ENCODE measurements at places on chromosomes 7 and 10.

GRCh38 chr7:139687980-139688632, 89.7 kb downstream of the HIPK2 start:
- DNase-seq = no peak

DNA sequence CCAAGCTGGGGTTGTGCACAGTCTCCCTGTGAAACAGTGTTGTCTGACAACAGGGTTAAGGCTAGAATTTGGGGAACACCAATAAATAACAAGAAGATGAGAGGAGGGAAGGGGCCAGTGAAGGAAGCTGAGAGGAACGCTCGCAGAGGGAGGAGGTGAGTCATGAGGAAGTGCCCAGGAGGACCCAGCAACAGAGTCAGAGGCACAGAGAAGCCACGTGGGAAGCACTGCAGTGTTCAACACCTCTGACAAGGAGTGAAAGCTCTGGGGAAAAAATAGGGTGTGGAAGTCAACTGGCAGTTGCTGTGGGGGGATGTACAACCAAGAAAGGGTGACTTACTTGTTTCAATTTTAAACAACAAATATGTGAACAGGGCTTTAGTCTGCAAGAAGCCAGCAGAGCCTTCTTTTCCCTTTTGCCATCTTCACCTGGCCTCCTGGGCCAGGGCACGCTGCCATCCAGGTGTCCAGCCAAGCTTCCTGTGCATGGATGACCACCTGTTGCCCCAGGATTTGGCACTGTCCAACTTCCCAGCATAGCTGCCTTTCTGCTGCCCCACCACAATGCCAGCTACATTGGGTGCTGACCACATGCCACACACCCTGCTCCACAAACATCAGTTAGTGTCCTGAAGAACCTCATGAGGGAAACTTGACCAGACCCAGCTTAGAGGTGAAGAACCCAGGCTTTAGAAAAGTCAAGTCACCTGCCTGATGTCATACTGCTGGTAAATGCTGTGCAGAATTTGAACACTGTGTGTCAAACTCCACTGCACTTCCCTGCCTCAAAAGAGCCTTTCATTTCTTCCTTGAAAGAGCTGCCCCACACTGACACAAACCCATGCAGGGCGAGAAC, 69.6 kb downstream of the ATXN7L1 start:
- no peak for DNase-seq

DNA sequence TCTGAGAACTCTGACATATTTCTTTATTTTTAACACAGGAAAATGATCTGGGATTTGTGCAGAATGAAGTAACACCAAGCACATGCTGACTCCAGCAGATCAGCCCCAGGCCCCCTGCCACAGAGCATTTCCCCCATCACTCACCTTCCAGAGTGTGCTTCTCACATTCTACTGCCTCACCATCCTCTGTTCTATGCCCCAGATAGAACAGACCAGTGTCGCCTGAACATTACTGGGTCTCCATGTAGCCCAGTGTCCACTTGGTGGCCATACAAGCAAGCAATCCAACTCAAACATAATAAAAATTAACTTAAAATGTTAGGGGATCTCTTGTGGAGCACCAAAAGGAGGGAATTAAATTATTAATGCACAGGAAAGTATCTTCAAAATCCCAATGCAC, 58.8 kb downstream of the SORBS1 start:
- DNase-seq = no peak

DNA sequence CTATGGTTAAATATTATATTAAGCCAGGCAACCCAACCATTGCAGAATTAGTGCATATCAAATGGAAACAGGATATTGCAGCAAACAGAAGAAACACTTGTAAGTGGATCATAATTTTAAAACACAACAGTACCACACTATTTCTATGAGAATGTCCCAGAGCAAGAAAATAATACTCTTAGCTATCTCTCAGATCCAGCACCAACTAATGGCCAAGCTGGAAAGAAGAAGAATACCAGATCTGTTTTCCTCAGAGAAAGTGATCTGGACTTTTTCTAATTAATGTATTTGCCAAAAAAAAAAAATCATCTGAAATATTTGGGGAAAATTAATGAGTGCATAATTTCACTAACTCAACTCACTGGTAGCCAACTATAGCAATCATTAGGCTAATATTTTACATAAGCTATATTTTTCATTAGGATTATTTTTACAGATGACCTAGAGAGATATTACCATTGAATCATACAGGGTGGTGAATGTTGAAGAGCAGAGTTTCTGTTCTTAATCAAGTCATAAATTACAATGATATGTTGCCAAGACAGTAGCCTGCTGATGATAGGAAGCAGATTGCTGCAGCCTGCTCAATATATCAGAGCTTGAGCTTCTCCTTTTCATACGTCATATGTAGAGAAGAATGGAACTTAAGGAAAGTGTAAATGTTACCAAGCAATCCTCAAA, 995.4 kb upstream of the LRRN3 start:
- no peak for DNase-seq

GRCh38 chr7:142175594-142175993, 64.1 kb downstream of the MGAM2 start:
- no peak for DNase-seq

- no peak for DNase-seq
Observed at GRCh38 chr7:33044986-33045385, 17.6 kb downstream of the NT5C3A start.

DNA sequence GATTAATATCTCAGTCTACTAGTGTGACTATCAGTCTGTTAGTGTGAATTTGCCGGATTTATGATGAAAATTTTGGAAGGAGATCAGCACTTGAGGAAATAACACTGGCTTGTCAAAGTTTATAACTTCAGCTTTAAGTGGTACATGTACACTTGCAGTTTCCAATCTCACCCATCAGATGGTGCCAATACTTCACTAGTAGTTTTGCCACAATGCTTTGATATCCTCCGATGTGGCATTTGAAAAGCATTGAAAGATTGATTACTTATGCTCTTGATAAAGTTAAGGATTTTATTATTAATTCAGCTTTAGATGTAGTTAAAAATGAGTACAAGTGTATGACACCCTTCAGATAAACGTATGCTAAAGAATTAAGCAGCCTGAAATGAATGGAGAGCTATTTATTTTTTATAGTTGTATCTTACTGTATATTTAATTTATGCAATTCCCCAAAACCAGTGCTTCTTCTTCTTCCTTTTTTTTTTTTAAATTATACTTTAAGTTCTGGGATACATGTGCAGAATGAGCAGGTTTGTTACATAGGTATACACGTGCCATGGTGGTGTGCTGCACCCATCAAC, 98.2 kb downstream of the ANLN start:
- no peak for DNase-seq

DNA sequence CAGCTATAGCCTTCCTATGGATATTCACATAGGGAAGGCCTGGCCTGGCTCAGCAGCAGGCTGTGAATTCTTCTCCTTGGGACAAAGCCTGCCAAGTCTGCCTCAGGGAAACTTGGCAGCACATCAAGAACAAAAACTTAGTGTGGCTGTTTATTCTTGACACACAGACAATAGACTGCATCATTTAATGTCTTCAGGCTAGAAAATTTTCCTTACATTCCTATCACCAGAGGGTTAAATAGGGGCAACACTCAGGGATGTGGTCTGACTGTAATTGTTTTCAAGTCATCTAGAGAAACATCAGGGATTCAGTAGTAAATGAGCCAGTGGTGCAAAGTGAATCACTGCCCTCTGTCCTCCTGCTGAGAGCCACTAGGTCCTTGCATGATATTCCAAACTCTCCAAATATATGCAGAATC, 137.3 kb downstream of the SEMA3C start:
- DNase-seq = no peak

DNA sequence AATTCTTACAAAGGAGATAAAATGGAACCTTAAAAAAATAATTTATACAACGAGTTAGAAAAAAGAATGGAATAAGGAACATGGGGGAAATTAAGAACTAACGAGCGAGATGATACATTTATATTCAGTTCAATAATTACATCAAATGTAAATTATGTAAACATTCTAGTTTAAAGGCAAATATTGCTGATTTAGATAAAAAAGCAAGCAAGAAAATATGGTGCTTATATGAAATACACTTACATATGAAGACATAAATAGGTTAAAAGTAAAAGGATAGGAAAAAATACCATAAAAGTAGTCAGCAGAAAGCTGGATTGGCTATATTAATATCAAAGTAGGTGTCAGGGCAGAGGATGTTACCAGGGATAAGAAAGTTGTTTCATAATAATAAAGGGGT, 127.0 kb upstream of the AHR start:
- no peak for DNase-seq

- no peak for DNase-seq
Observed at GRCh38 chr7:88628363-88629085, 131.0 kb upstream of the ZNF804B start.

GRCh38 chr10:113100281-113100680, 150.2 kb downstream of the TCF7L2 start:
- DNase-seq = no peak

DNA sequence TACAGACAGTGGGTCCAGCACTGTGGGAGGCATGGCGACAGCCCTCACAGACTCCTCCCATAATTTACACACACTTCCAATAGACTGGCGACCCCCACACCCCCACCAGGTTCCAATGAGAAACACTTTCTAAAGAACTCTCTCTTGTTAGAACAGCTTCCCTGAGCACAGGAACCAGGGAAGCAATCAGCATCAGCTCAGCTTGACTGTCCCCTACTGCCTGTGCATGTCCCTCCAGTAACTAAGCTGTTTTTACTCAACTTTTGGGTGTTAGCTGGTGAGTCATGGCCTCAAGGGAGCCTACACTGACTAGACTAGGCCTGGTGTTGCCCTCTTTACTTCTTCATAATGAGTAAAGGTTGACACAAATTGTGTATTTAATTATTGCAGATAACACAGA, 32.6 kb upstream of the HERPUD2 start:
- no peak for DNase-seq

GRCh38 chr10:2222631-2223030, 485.3 kb upstream of the ADARB2 start:
- DNase-seq = no peak

DNA sequence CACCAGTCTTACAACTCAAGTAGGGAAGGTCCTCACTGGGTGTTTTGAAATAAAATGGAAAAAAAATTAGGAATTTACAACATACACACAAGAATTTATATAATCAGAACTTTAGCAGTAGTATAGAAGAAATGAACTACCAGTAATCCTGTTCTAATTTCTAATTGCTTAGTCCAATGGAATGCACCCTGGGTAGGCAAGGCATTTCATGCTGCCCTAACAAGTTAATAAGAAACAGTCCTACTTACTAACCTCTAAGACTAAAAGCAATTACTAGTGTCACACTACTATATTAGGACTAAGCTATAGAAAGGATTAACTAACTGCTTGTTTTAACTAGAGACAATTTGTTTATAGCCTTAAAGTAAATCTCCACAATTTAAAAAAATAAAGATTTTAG, 158.1 kb downstream of the BTAF1 start:
- DNase-seq = no peak

DNA sequence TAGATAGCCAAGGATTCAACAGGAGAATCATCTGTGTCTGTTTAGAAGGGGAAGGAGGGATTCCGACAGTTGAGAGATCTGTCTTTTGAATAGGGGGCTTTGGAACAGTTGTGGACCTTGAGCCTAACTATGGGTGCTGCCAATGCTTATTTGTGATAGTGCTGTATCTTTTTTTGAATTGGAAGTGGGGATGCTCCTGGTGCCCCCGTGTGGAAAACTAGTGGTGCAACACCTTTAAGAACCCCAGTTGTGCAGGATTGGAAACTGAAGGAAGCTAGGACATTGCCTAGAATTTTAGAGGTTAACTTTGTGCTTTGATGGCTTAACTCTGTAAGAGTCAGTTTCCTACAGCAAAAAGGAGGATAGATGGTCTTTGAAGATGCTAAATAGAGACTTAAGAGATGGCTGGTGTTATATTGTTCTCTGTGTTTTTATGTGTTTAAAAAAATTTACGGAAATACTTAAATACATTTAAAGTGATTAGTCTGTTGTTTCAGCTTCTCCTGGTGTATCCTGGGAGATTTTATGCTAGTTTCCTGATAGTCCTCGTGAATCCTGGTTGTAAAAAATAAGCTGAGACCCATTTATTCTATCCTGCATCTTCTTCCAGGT, 69.3 kb downstream of the AP3M1 start:
- no peak for DNase-seq

GRCh38 chr7:112806156-112806555, 16.0 kb upstream of the TMEM168 start:
- DNase-seq = no peak

GRCh38 chr7:116713918-116714317, 41.9 kb downstream of the MET start:
- DNase-seq = no peak

- DNase-seq = no peak
Observed at GRCh38 chr7:69624435-69625230, 26.4 kb downstream of the AUTS2 start.

DNA sequence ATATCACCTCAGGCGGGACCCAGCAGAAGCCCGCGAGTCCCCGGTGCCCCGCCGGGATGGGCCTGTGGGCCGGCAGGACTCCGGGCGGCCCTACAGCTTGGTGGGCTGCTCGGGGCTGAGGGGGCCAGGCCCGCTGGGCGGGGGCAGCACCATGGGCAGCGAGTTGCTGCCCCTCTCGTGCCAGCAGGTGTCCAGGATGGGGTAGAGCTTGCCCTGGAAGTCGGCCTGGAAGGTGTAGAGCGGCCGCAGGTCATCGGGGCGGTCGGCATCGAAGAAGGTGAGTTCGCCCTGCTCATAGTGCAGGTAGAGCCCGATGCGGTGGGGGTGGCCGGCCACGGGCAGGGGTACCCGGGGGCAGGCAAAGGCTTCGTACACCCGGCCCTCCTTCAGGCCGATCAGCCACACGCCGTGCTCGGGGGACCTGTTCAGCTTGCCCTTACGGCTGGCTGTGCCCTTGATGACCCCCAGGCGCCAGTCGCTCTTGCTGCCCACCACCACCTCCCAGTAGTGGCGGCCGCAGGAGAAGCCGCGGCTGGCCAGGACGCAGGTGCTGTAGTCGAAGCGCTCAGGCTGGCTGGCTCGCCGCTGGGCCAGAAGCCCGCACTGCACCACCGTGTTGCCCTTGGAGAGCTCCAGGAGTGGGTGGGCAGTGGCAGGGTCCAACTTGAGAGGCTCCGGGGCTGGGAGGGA, 4.3 kb upstream of the NSUN5 start:
- DNase-seq = no peak

GRCh38 chr7:94962661-94963060, 55.3 kb downstream of the PPP1R9A start:
- DNase-seq = no peak

DNA sequence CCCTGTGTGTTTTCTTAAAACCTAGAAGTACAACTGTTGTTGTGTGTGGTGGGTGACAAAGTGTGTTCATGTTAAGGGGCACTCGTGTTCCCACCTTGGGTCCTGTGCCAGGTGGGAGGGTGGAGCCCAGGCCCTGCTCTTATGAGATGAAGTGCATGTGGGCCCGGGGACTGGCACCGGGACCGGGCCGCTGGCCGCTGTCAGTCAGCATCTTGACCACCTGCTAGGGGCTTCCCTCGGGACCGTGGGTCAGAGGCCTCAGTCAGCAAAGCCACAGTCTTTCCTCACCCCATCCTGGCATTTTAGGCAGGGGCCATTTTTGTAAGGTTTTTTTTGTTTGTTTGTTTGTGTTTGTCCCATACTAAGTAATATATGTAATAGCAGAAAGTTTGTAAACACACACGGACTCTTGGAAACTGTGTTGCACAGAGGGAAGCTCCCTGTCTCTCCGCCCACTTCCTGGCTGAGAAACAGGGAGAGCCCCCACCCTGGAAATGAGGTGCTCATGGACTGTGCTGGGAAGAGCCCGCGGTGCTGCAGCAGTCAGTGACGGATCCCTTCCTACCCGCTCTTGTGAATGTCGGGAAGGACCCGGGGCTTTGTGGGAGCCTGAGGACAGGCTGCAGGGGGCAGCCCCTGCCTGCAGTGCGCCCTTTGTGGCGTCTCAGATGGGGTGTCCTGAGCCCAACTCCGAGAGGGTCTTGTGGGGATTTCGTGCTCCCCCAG, 13.4 kb downstream of the AGAP3 start:
- no peak for DNase-seq
